ENCODE measurements at places on chromosomes 3 and 15.

DNA sequence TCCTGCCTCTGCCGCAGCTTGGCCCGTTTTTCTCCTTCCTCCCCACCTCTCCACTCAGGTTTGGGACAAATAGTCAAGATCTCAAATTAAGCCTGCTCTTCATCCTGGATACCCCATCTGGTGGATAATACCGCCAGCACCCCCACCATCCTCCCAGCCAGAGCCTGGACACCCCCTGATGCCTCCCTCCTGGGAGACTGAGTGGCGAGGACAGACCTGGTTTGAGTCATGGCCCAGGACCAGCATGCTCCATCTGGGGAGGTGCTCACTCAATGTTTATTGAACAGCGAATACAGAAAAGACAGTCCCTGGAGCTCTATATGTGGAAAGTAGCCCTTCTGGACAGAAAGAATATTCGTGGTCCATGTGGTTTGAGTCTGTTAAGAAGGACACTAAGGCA, 23.3 kb downstream of the CTSH start:
- no peak for DNase-seq

- DNase-seq: no peak
These were observed 1.6 kb upstream of the GOLM2 start for GRCh38 chr15:44286814-44287452.

DNA sequence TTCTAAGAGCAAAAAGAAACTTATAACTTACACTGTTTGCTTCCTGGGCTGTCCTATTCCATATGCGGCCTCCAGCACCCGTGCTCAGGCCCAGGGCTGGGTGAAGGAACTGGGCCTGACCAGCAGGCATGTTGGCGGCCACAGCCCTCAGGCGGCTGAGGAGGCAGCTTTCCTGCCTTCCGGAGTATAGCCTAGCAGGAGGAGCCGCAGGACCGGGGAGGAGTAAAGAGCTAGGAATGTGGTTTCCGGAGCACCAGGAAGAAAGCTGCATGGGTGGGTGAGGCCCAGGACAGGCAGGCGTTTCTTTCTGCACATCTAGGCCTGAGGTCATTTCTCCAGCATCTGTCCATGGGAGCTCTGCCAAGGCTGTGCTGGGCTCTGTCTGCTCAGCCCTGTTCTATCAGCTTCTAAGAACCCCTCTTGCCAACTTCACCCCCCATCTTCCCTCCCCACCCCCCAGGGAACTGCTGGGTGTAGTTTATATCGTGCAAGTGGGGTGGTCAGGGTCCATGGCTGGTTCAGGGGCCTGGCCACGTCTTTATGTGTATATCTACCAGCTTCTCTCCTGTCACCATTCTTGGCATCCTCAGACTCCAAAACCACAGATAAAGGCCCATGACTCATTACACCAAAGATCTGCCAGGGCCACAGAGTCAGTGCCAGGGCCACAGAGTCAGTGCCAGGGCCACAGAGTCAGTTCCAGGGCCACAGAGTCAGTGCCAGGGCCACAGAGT, 7.8 kb upstream of the KIF7 start:
- DNase-seq: no peak

DNA sequence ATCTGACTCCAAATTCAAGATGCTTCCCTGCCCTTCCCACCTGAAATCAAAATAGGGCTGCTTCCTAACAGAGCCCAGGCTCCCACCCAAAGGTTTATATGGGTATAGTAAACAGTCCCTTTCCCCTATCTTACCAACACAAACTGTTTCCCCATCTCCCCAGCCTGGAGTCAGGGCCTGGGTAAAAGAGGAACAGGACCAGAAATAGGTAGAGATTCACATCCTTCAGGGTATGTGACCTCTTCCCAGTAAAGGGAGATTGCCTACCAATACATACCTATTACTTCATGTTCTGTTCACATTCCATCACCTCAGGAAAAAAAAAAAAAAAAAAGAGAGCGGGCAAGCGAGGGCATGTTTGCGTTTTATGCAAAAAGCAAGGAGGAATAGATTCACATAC, 9.7 kb upstream of the SHF start:
- no peak for DNase-seq

DNA sequence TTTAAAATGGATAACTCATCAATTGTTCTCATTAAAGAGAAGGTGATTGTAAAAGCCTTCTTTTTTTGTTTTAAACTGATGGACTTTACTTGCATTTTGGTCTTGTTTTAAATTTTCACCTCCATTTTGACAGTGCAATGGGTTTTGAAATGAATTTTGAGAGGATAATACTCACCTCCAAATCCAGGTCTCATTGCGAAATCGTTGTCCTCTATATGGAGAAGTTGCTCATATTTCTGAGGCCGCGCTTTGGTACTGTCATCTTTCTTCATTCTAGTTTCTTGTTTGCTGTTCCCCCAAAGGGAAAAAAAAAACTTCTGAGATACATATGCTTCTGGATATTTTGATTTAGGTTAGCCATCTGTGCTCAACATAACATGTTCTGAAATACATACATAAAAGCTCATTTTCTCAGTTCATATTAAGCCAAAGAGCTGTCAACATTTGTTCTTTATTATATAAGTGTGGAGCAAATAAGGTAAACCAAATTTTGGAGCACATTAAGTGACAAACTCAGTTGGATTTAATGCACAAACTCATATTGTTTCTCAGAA, 9.6 kb downstream of the GABRR3 start:
- no peak for DNase-seq
